ENCODE measurements at places on chromosomes 11 and 22.

DNA sequence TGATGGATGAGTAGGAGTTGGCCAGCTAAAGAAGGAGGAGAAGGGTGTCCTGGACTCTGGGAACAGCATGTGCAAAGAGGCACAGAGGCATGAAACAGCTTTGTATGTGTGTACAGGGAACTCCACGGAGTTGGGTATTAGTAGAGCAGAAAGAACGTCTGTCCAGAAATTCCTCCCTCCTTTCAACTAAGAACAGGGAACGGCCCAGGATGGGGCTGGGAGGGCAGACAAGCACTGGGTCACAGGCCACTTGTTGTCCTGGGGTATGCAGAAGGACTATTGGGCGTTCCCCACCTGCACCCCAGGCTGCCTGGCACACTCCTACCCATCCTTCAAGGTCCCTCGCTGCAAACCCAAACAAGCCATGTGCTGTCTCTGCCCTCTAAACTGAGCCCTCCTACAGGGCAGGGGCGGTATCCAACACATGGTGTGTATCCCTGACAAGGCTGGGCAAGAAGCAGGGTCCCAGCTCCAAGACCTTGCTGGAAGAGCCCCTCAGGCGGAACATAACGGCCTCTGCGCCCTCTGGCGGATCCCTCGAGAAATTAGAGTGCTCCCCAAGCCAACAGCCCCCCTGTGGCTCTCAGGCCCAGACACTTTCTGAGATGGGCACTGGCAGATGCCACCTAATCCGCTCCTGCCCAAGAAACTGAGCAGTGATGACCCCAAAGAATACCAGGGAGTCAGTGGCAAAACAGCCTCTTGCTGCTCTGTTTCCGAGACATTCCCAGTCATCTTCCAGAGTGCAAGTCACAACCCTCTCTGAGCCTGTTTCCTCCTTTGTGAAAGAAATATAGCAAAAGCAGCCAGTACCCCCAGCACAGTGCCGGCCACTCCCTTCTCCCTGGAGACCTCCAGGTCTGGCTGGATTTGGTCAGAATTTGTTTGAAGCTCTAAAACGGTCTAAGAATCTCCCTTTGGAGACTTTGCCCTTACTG, 1.6 kb upstream of the ELFN2 start:
- DNase-seq, result peak; percentile 71

DNA sequence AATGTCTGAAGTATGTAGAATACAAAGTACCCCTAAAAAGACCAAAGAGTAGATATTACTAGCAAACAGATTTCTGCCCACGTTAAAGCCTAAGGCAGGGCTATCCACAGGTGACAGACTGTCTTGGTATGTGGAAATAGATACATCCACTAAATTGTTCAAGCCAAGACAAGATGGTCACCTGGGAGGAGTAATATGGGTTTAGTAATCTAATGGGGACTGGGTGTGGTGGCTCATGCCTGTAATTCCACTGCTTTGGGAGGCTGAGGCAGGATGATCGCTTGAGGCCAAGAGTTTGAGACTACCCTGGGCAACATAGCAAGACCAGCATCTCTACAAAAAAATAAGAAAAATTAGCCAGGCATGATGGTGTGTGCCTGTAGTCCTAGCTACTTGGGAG, 7.5 kb downstream of the SGSM3 start:
- no peak for DNase-seq

DNA sequence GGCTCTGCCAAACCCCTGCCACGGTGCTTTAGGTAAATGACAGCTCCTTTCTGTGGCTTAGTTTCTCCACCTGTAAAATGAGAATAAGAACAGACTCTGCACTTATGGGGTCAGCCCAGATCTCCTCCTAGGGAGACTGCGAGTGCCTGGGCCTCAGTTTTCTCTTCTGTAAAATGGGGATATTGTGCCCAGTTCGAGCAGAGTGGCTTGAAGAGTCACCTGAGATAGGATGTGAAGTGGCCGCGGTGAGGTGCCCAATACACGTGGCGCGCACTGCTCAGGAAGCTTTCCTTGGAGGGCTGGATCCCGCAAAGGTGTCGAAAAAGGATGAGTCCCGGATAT, 473 bp upstream of the EMID1 start:
- no peak for DNase-seq

DNA sequence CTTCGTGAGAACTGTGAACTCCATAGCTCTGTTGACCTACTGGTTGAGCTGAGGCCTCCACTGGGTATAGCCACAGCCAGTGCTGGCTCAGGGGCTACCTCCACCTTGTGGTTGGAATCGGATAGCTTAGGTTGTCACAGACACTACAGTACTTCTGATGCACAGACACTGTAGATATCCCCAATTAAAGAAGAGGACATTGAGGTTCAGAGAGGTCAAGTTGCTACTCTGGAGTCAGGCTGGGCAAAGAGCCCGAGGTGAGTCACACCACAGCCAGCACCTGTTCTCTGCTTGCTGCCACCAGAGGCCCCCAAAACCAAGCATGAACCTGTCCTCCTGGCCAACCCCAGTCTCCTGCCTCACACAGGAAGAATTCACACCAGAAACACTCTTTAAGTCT, 5.4 kb downstream of the UFD1 start:
- DNase-seq, result no peak

GRCh38 chr11:1932105-1932480, 12.6 kb downstream of the TNNT3 start:
- DNase-seq, result no peak

GRCh38 chr11:8382436-8383053, 118.9 kb upstream of the LMO1 start:
- DNase-seq, result no peak

GRCh38 chr11:12803086-12803826, 129.0 kb downstream of the TEAD1 start:
- DNase-seq, result no peak

GRCh38 chr11:74276581-74276980, 34.9 kb downstream of the P4HA3 start:
- DNase-seq, result no peak

- DNase-seq, result no peak
These were observed 11.2 kb downstream of the MB start for GRCh38 chr22:35605851-35606481.

DNA sequence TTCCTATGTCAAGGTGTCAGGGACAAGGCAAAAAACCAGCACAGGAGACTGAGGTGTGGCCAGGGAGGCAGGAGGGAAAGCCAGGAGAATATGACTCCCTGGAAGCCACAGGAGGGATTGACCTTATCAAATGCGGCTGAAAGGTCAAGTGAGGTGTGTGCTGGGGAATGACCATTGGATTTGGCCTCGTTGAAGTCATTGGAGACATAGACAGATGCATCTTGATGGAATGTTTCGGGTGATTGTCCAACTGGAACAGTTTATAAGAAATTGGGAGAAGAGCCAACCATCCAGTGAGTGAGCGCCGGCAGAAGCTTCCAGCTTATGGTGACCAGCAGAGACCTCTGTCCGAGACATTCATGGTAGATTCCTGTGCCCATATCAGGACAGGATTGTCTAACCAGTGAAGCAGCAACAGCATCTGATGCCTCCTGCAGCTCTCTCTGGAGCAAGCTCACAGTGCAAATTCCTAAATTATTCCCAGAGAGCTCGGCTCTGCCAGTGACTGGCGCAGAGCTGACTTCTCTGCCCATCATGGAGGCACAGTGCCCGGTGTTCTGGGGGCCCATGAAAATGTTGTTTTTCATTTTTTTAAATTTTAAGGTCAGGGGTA, 95.4 kb downstream of the MYO18B start:
- no peak for DNase-seq

DNA sequence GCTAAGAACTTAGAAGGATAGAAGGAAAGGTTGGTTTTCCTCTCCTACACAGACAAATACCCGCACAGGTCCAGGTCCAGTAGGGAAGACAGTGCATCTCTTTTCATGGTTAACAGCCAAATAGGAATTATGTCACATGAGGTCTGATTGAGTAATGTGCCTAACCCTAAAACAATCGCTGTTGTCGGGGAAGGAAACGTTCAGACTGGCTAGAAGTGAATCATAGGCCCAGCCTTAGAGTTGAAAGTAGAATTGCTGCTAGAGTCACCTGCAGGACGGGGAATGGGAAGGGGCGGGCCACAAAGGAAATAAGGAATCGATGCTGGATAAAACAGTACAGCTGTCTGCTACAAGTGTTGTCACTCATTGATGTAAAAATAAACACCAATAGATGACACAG, 12.4 kb upstream of the HTATIP2 start:
- DNase-seq, result no peak

GRCh38 chr11:103322821-103323220, 213.6 kb downstream of the DYNC2H1 start:
- no peak for DNase-seq

DNA sequence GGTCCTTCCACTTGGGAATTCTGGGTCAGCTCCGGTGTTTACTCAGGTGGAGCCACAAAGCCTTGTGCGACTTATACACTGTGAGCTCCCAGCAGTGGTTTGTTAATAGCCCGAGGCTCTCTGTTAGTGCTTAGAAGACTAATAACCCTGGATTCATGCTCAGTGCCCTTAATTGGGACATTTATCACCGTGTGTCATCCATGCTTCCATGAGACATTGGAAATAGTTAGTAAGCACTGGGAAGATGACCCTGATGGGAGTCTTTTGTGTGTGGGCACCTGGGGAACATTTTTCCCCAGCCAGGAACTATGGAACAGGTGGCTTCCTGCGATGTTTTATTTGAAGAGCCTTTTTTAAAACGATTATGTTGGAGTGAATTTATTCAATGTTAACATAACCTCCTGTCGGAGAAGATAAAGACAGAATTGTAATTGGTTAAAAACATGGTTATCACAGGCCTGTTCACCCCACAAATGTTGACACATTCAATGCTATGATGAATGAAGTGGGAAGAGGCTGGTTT, 188.9 kb downstream of the MYO18B start:
- DNase-seq, result no peak

- no peak for DNase-seq
These were observed 1.5 kb downstream of the SYT8 start for GRCh38 chr11:1836011-1836945.

DNA sequence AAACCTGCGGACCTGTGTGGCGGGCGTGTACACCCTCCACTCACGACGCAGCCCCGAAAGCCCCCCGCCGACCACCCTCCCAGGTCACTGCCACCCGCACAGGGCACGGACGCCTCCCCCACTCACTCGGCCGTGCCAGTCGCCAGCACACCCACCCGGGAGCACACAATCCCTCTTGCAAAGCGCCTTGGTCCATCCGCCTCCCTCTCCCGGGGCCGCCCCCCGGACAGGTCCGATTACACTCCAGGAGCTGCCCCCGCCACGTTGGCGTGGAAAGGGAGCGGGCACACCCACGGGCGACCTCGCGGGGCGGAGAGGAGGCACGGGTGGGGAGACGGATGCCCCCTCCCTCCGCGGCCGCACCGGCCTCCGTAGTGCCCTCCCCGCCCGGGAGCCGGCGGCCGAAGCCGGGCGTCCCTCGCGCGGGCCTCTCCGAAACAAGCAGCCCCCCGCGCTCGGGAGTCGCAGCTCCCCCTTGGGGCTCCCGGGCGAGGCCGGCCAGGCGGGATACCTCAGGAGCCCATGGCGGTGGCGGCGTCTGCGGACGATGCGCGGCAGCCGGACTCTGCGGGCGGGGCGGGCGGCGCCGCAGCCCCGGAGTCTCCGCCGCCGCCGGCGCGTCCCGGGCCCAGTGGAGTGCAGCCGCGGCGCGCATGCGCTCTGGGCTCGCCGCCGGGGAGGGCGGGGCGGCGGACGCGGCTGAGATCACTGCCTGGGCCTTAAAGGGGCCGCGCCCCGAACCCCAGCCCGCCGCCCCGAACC, at the start of gene TMEM184B:
Gene TMEM184B, minus strand, starts transcription at position 638 of the 762 bp plus-strand sequence. CDS start 25,049 bp downstream, outside the sequence.
- peak; percentile 92 for DNase-seq

DNA sequence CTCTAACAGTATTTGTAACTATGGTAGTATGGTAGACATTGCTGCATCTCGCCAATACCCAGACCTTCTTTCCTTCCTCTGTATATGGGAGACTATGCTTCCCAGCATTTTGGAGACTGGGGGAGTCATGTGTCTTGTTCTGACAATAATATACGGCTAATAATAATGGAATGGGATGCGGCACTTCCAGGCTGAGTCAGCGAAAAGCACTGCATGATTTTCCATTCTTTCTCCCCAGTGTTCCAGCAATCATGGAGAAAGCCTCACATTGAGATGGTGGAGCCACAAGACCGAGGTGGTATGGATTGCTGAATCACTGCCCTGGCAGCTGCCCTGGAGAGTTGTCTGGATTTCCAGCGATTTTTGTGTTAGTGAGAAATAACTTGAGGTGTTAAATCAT, 77.1 kb upstream of the FIBIN start:
- no peak for DNase-seq

DNA sequence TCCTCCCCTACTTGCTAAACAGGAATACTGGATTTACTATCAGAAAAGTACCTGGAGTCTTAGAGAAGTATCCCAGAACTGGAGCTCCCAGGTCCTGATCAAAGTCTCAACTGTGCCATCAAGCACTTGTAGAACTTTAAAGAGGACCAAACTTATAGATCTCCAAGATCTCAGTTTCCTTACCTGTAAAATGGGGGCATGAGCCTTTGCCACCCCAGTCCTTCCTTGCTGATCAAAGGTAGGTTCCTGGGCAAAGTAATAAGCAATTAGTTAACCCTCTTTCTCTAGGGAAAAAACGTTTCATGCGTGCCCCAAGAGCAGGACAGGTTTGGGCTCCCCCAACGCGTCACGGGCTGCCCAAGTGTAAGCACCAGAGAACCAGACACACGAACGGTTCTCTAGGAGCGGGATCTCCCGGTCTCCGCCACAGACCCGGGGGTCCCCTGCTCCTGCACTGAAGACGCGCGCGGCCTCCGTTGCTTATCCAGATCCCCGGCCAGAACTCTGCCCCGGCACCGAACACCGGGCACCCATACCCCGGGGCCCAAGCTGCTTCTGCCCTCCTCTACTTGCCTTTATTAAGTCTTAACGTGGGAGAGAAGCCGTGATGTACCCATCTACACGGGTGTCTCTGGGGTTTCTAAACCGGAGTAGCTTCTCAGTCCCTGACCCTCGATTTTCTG, 505 bp downstream of the ZNF214 start:
- DNase-seq, result no peak

- no peak for DNase-seq
These were observed 548.1 kb downstream of the CNTN5 start for GRCh38 chr11:99568808-99569207.

DNA sequence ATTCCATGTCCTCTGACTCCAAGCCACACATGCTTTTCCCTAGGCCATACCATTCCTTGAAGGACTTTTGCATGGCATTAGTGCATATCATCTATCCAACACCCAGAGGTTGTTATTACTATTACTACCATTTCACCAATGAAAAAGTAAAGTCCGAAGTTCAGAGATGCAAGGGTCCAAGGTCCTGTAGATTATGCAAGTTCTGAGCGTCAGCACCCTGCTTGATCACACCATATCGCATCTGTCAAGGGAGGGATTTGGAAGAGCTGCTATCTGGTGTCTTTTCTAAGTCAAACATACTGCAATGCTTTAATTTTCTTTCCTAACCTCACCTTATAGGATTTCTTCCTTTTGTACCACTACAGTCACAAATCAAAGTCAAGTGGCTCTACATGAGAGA, 214.7 kb upstream of the CADM1 start:
- no peak for DNase-seq

GRCh38 chr11:8793114-8793777, 110.7 kb downstream of the RPL27A start:
- no peak for DNase-seq

- no peak for DNase-seq
These were observed 22.7 kb upstream of the OPCML start for GRCh38 chr11:133555034-133555433.

GRCh38 chr11:73428227-73428626, 52.0 kb downstream of the RELT start:
- no peak for DNase-seq

Measured in GM12892 (cell line).